Activated T-cell treated with anti-CD3 and anti-CD28 coated beads for 4 hours (primary cell): ENCODE measurements at places on chromosomes 5 and 9.

DNA sequence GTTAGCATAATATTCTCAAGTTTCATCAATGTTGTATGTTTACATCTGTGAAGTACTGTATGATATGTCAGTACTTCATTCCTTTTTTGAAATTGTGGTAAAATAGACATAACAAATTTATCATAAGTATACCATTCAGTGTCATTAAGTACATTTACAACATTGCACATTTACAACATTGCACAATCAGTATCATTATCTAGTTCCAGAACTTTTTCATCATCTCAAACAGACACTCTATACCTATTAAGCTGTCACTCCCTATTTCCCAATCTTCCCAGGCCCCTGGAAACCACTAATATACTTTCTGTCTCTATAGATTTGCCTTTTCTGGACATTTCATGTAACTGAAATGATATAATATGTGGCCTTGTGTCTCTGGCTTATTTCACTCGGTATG, 75.1 kb upstream of the ATG10 start:
- DNase-seq = no peak

DNA sequence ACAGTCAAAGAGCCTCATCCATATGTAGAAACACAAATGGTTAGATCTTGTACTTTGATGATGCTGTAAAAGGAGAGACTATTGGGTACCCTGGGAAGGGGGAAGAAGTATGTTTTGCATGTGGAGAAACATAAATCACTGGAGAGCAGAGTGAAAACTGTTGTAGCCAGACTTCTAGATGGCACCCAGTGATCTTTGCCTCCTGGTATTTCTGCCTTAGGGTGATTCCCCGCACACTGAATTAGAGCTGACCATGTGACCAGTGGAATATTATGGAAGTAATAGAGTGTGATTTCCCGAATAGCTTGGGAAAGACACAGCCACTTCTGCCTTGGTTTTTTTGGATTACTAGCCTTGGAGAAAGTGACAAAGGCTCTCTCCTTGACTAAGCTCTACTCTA, 174.3 kb downstream of the LPAR1 start:
- DNase-seq = no peak

GRCh38 chr5:37774912-37775483, 64.8 kb downstream of the GDNF start:
- no peak for DNase-seq

DNA sequence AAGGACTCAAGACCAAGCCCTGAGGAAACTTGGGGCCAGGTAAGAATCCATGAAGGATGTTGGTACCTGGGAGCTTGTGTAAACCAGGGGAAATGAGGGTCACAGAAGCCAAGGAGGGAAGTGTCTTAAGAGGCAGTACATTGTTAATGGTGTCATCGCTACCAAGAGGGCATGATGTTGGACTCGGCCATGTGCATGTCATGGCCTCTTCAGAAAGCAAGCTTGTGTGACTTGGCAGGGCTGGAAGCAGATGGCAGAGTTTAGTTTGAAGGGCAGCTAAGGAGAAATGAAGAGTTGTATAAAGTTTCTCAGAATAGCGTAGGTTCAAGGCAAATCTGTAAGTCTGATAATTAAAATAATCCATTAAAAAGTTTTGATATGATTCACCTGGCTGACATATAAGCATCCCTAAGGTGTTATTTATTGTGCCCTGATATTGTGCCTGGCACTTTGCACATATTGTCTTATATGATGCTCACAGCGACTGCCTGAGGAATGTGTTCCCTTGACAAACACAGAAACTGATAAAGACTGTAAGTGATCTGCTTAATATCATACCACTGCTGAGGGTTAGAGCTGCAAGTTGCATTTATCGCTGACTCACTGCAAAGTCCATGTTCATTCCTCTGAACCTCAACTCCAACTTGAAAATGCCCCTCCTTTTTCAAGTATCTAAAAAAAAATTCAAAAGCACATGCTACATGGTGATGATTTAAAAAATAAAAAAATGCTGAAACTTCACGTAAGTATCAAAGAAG, 81.3 kb upstream of the PTPN3 start:
- DNase-seq = no peak

- DNase-seq = no peak
These were observed 130.9 kb upstream of the CHD1 start for GRCh38 chr5:99059685-99060084.

DNA sequence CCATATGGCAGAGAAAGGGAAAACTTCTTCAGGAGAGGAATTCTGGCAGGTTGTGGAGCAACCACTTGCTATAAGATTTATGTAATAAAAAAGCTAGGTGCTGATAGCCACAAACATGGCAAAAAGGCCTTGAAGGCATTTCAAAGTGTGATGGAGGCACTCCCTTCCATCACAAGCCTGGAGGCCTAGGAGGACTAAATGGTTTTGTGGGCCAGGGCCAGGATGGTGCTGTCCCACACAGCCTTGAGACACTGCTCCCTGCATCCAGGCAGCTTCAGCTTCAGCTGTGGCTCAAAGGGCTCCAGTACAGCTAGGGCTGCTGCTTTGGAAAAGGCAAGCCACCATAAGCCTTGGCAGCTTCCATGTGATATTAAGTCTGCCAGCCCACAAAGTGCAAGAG, 632.8 kb downstream of the BRINP1 start:
- no peak for DNase-seq
